Muscle of leg (tissue), 16 donors: ENCODE measurements at places on chromosomes 7 and 10.

DNA sequence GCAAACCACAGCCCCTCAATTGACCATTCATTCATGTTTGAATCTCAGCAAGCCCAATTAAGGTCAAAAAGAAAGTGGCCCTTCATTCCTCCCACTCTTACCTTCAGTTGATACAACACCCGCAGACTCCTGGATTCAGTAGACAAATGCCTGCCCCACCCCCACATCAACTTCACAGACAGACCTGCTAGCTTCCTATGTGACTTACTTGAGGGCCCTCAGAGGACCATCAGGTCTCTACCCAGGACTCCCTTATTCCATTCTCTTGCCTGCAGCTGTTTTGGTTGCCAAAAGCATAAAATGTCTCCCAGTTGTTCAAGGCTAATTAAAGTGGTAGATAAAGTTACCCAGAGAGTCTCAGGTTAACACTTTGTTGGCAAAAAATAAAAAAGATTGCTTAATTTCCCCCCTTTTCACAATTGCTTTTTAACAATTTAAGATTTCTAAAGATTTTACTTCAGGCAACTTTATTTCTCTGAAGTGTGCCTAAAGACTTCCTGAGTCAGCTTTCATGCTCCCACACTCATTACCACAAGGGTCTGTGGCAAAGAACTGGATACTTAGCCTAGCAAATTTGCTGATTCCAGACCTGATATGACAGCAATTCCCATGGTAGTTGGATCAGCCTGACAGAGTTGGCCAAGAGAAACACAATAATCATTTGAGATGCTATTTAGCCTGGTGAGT is 3.3 kb upstream of the MTERF1 start:
- DNase-seq: no peak

- DNase-seq: peak; percentile 29
Observed at GRCh38 chr7:29038463-29038862, 80.3 kb upstream of the TRIL start.

DNA sequence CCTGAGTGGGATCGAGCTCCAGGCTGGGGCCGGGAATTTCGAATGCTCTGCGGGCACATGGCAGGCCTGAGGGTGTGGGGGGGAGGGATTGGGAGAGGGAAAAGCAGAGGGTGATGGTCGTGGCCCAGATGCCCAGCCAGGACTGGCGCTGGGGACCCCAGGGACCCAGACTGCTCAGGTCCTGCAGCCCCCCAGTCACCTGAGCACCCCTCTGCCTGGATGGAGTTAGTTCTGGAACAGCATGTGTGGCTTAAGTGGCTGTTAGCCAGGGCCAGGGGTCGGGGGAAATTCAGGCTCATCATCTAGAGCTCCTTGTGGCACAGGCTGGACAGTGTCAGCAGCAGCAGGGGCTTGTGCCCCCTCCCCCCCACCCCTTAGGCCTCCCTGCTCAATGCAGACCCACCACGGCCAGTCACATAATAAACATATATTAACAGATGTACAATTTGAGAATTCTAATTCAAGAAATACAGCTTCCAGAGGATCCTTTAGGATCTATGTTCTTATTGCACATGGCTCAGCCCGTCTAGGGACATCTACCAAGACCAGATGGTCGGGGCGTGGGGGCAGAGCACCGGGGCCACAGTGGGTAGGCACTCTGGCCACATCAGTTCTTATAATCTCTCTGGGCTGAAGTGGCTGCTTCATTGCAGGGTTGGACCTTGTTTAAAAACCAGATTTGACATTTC is 22.2 kb downstream of the DNAJB12 start:
- DNase-seq: no peak

- peak; percentile 46 for DNase-seq
Observed at GRCh38 chr10:79244841-79245504, 102.3 kb upstream of the PPIF start.

- DNase-seq: peak; percentile 44
Observed at GRCh38 chr7:25619963-25620799, 391.9 kb upstream of the NPVF start.

GRCh38 chr7:7564323-7564780 is 2.3 kb upstream of the MIOS start:
- DNase-seq: no peak

DNA sequence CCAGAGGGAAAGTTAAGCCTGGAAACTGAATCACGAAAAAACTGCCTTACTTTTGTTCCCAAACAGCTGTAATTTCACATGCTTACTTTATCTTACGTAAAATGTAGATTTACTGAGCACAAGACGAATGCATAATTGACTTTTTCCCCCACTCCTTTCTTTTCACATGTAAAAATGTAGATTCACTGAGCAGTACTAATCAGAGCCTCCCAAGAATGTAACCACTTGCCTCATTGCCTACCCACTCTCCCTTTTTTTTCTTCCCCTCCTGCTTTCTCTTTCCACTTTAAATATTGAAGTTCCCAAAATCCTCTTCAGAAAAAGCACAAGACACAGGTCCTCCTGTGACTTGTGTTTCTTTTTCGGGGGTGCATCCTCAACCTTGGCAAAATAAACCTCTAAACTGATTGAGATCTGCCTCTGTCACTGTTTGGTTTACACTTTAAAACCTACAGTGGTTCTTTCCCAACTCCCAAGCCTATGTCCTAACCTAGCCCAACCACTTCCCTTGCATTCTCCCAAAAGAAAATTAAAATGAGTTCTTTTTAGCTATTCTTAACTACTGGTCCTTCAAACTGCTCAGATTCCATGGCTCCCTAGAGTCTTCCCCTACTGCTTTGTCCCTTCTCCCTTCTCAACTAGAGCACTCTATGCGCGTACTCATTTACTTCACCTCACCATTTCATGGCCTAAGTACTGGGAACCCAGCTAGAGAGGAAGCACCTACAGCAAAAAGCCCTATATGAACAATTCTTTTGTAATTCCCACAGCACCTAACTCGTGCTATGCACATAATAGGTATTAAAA is 236.6 kb upstream of the MKLN1 start:
- no peak for DNase-seq

DNA sequence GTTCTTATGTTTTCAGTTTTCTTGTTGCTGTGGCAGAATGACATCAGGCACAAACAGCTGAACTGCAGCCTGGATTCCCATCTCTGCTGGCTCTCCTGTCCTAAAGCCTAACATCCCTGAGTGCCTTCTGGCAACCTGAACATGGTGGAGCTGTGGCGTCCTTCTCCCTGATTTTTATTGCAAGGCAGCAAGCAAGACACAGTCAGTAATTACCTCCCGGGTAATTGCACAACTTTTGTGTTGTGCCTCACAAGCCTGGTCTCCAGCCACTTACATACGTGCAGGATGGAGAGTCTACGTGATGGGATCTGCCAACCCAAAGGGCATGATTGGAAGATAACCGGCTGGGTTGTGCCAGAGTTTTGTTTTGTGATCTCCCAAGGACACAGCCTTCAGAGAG is 116.1 kb upstream of the PARD3 start:
- DNase-seq: no peak

DNA sequence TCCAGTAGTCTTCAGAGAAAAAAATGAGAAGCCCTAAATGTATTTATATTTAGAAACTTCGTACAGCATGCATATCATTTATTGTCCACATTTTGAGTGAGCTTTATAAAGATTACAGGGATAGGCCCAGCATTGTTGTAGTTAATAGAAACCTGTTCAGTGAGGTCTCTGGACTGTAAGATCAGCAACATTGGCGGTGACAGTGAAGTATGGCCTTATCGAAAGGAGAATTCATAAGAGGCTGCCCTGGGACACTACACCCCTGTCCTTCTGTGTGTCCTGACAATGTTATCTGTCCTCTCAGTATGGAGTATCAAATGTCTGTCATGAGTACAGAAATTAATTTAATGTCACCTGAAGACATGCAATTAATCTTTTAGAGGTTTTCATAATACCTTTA is 57.2 kb downstream of the SHH start:
- DNase-seq: no peak

DNA sequence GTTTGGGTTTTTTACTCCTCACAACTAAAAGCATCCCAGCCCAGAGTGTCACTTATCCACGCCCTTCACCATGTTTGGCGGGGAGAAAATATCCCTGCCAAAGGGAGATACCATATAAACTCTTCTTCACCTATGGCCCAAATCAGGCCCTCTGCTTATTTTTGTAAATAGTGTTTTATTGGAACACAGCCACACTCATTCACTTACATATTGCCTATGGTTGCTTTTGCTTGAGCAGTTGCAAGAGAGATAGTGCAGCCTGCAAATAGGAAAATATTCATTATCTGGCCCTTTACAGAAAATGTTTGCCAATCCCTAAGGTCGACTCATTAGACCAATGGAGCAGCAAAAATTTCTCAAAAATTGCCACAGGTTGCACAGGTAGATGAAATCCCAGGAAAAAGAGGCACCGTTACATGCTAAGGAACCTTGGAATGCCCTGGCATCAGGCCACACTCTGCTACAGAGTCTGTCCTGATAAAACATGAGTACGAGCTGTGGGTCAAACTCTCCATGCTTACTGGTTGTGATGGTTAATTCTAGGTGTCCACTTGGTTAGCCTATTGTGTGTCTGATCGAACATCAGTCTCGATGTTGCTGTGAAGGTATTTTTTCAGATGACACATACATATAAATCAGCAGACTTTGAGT is 7.9 kb upstream of the RASSF4 start:
- no peak for DNase-seq

DNA sequence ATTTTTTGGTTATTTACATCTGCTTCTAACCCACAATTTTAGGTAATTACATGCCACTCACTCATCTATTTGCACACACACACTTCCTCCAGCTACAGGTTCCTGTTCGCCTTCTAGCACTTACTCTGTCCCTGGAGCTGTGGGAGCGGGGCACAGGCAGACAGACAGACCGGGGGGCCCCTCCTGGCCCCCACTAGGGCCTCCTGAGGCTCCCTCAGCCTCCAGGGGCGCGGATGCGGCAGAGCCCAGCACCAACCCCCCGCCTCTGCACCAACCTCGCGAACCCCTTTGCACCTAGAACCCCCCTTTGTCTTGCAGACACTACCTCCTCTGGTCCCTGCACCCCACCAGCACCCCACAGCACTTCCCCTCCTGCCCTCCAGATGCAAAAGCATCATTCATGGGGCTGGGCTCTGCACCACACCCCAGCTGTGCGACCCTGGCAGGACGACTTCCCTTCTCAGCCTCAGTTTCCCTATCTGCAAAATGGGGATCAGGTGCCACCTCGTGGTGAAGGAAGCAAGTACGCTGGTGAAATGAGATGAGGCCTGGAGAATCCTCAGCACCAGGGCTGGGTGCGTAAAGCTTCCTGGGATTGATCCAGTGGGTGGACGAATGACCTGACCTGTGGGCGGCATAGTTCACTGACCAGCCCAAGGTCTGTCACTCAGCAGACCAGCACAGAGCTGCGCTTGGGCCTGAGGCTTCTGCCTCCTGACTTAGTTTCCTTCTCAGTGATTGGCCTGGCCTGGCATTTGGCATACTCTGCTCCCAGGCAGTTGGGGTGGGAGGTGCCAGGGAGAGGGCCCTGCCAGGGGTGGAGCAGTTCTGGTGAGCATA is 37.9 kb downstream of the ELFN1 start:
- DNase-seq: no peak

- DNase-seq: no peak
Observed at GRCh38 chr7:99848420-99849216, 20.8 kb downstream of the CYP3A43 start.

GRCh38 chr7:17696422-17696821 is 243.9 kb downstream of the SNX13 start:
- DNase-seq: no peak

- peak; percentile 25 for DNase-seq
Observed at GRCh38 chr7:31336202-31337001, 4.1 kb downstream of the NEUROD6 start.

DNA sequence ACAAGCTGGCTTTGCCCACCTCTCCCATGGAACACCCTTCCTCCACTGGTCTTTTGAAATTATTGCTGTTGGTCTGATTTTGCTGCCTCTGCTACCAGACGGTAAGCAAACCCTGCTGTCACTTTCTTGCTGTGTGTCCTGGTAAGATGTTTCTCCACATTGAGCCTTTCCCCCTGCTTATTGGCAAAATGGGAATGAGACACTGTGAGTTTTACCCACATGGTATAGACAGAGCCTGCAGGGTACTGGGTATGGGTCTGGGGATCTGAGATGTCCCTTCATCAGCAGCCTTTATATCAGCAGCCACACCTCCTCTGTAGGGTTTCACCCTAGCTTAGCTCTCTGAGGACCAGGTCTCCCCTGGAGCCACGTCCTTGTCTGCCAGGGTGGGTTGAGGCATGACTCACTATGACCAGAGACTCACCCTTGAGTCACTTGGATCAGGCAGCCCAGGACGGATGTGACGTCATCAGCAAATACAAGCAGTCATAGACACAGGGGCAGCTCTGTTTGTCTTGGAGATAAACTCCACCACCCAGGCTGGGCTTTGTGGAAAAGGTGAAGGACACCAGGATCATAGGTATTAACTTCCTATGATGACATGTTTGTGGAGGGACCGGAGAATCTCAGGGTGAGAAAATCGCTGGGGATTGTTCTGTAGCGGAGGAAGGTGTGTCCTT is 17.9 kb upstream of the BAIAP2L1 start:
- DNase-seq: no peak

GRCh38 chr7:41628901-41629300 is 74.0 kb downstream of the INHBA start:
- DNase-seq: no peak

GRCh38 chr10:124212702-124213101 is 119.3 kb upstream of the CHST15 start:
- no peak for DNase-seq

DNA sequence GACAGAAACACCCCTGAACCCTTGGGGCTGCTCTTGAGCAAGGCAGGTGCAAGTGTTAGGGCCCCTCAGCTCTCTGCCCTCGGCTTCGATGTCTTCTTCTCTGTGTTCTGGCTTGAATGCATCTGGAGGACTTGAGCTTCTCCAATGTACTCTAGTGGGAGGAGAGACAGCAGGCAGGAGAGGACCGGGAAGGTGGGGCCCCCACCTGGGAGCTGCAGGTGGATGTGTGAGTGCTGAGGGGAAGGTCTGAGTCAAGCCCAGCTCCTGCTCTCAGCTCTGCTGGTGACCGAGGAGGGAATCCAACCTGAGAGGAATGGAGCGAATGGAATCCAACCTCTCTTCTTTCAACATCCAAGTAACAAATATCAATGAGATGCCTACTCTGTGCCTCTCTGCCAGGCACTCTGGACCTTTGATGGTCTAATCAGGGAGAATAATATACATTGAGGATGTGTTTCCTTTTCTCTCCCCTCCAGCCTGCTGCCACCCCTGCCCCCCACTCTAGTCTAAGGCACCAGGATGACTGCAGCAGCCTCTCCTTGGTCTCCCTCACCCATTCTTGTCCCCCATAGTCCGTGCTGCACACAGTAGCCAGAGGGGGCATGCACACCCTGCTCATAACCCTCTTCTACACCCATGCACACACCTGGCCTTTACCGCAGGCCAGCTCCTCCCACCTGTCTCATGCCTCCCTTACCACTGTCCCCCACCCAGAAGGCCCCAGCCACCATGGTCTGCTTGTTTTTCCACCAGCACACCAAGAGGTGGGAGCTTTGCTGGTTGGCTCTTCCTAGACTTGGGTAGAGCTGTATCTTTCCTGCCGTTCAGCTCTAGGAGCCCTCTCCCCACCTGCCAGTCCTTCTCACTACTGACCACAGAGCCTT is 13.6 kb downstream of the TBATA start:
- DNase-seq: no peak

DNA sequence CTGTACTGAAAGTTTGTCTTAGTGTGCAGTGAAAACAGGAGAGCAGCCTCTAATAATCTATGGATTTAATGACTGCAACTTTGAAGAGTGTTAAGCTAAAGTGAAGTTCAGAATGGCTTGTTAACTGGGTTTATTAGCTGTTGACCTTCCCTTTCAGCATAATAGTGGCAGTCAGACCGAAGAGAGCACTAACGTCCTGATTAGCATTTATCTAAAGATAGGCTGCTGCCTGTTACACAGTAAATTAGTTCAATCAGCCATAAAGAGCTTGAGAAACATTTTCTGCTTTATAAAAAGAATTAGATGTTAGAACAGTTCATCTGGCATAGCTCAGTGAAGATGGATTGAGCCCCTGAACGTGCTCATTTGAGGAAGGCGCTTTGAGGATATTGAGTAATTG is 433.0 kb downstream of the AUTS2 start:
- DNase-seq: no peak
